ENCODE measurements at places on chromosomes 11 and 22.
A peak's percentile ranks its signal among the peaks of the same experiment; 100 is the strongest.

- peak; percentile 32 for DNase-seq
Observed at GRCh38 chr11:27395556-27396258, 32.7 kb upstream of the CCDC34 start.

DNA sequence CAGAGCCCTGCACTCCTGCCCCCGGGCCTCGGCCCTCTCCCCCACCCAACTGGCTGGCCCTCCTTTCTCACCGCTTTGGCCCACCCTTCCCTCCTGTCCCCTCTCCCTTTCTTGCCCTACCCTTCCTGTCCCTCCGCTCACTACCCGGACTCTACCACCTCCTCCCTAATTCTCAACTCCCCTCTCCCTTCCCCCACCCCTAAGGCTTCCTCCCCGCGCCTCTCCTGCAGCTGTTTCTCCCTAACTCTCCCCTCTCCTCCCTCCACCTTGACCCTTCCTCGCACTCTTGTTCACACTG, 421 bp downstream of the SLC15A3 start:
- DNase-seq: no peak

DNA sequence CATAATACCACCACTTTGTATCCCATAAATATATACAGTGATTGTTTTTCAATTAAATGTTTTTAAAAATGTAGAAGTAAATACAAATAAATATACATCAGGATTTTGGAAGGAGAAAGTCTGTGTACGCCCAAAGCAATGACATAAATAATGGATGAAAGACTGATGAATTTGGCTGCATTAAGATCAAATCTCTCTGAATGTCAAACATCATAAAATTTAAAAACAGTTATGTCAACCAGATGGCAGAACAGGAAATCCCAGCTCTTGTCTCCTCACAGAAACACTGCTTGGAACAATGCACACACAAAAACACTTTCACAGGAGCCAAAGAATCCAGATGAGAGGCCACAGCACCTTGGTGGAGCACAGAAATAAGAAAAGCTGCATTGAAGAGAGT, 332.9 kb downstream of the NTM start:
- DNase-seq: no peak

- DNase-seq: no peak
Observed at GRCh38 chr11:134665188-134665535, 253.1 kb upstream of the B3GAT1 start.

- no peak for DNase-seq
Observed at GRCh38 chr11:134727204-134727603, 315.2 kb upstream of the B3GAT1 start.

DNA sequence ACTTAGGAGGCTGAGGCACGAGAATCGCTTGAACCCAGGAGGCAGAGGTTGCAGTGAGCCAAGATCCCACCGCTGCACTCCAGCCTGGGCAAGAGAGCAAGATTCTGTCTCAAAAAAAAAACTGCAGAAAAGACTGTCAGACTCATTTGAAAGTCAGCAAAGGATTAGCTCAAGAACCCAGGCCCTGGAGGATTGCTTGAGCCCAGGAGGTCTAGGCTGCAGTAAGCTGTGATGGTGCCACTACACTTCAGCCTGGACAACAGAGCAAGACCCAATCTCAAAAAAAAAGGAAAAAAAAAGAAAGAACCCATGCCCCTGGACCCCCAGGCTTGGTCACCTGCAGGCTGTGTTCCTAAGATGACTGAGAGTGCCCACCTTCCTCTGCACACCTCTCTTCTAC, 16.2 kb downstream of the LIF start:
- DNase-seq: no peak

GRCh38 chr11:65808744-65809341, 22.0 kb downstream of the OVOL1 start:
- DNase-seq: no peak

- no peak for DNase-seq
Observed at GRCh38 chr11:35683728-35684339, 21.3 kb downstream of the TRIM44 start.

GRCh38 chr11:74312326-74312725, 886 bp upstream of the P4HA3 start:
- no peak for DNase-seq

Measured in smooth muscle cell of the brain vasculature (primary cell).